Glutamatergic neuron (in vitro differentiated cells): ENCODE measurements at places on chromosomes 5 and 9.
A peak's percentile ranks its signal among the peaks of the same experiment; 100 is the strongest.

- no peak for DNase-seq
Observed at GRCh38 chr5:125470280-125470902, 724.0 kb upstream of the ZNF608 start.

DNA sequence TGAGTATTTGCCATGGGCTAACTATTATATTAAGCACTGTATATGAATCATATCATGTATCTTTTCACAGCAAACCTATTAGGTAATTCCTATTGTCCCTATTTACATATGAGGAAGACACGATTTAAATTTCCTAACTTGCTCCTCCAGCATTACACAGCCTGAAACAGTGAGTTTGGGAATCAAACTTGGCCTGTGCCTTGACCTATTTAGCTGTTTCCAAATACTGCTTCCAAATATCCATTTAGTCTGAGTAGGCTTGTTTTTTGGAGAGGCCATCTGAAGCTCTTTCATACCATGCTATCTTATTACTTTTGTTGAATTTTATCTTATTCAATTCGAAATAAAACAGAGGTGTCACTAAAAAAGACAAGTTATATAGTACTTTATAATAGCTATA lies 447.3 kb upstream of the MPDZ start:
- no peak for DNase-seq

- DNase-seq, result peak; percentile 55
Observed at GRCh38 chr9:131319486-131319885, 30.0 kb downstream of the PLPP7 start.

DNA sequence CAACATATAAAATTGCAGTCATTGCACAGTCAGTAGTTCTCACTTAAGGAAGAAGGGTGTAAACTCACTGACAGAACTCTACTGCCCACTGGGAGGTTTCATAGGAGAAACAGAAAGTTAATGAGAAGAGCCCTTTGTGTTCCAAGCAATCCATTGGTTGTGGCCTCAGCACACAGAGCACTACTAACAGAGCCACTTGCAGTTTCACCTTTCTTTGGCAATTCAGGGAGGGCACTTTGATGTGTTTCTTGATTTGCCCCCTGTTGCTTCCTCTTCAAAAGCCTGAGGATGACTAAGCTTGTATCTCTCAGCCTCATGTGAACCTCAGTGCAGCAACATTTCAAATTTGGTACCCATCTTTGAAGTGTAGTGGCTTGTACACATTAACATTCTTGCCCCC lies 409.4 kb downstream of the DMRTA1 start:
- no peak for DNase-seq

DNA sequence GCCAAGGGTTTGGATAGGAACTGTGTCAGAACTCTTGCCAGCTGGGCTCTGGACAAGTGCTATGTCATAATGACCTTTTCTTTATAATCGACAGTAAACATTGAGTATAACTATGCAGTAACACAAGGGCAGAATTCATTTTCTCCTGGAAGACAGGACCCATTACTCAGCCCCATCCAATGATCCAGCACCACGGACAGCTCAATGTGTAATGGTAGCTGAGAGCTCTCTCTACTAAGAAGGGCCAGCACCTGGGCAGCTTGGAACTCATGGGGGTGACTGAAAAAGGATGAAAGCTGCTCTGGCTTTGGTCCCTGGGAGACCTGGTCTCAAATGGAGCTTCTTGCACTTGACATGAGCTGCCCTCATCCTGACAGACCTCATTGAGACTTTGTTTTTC lies 347.8 kb downstream of the TRIM32 start:
- DNase-seq, result no peak

- no peak for DNase-seq
Observed at GRCh38 chr9:125829743-125830142, 82.6 kb downstream of the PBX3 start.

DNA sequence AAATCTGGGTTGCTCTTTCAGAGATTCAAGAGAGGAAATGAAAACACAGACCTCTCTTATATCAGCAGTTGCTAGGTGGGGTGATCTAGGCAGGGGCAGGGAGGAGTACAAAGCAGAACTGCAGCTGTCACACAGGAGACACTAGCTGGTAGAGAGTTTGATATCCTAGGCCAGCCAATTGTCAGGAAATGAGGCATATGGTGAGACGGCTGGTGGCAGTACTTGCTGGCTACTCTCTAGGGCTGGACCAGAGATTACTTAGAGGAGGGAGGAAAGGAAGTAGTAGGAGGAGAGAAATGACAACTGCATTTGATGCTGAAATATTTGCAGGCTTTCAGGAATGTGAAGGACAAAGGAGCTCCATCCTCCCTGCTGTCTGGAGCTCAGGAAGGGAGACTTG lies 113.8 kb downstream of the TRIM32 start:
- peak; percentile 58 for DNase-seq

DNA sequence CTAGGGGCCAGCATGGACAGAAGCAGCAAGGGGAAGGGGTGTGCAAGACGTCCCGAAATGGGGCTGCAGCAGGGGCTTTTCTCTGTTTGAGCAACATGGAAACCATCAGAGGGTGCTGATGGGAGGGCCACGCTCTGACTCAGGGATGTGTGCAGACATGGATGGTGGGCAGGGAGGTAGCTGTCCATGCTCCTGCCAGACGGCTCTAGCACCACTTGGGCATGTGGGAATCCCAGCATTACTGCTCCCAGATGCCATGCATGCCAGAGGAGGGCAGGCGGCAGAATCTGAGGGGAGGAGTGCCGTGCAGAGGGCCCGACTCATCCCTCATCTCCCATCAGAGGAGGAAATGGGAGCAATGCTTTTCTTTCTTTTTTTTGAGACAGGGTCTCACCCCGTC lies 45.6 kb upstream of the SLC25A51 start:
- no peak for DNase-seq

- DNase-seq, result no peak
Observed at GRCh38 chr5:181242031-181242451, 1.7 kb downstream of the RACK1 start.

GRCh38 chr5:172699423-172699822 lies 58.4 kb downstream of the NEURL1B start:
- DNase-seq, result no peak

- no peak for DNase-seq
Observed at GRCh38 chr5:173481821-173482220, 134.6 kb downstream of the BOD1 start.

GRCh38 chr5:17398431-17398830 lies 99.6 kb upstream of the TAF11L2 start:
- no peak for DNase-seq

GRCh38 chr5:135133698-135134515 lies 99.9 kb upstream of the PITX1 start:
- no peak for DNase-seq

DNA sequence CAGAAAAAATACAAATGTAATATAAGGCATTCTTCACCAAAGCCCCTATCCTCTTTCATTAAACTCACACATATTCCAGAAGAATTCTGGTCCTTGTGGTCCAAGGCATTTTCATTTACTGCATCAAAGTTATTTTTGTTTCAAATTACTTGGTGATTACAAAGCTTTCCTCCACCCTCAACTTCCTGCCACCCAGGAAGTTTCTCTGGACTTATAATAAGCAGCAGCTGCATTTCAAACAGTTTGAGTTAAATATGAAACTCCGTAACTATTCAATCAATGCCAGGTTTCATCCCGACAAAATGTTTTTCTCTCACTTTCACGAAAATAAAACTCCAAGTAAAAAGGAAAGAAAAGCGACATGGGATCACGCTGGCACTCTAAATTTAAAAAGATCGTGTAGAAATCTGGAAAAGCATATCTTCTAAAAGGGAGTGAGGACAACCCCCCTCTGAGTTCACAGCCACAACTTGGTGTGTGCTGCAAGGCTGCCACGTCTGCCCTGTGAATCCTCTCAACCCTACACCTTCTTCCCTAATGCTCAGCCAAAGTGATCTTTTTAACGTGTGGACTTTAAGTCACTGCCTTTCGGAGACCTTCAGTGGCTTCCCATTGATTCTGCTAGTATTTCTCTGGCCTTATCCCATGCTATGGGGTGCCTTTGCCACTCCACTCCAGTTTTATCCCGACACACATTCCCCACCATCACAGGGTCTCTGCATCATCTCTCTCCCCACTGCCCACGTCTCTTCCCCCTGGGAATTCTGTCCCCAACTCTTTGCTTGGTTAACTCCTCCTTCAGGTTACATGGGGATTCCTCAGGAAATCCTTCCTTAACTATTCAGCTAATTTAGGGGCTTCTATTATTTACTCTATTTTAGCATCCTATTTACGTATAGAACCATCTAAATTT lies 91.1 kb upstream of the CER1 start:
- DNase-seq, result no peak

DNA sequence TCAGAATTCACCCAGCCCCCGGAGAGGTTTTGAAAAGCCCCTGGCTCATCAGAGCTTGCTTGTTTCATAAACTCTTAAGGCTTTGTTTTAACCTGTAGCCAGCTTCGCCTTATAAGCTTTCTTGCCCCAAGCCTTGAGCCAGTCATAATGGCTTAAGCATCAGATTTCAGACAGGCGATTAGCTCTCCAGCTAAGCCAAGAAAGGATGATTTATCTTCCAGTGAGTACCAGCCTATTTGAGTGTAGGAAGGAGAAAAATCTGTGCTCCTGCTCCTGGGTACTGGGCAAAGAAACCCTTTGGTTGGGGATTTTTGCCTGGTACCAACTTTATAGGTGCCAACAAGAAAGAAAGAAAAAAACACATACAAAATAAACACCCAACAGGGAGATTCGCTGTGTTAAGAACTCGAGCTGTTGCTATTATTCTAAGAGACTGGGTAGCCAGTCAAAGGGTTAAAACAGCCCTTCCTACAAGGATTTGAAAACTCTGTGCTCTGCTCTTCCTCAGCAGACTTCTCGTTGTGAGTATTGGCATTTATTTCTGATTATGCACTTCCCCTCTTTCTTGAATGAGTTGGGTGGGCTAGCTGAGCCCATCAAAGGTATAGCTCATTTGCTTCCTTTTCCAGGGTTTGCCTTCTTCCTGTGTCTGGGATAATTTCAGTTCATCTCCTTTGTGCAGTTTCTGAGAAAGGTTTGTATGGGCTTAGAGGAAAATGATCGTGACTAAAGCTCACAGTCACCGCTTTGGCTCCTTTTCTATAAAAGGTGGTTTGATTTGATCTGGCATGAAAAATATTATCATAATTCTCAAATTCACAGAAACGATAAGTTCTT lies 157.2 kb upstream of the DMRT1 start:
- DNase-seq, result no peak

GRCh38 chr5:76331126-76331525 lies 72.0 kb upstream of the IQGAP2 start:
- DNase-seq, result no peak

- no peak for DNase-seq
Observed at GRCh38 chr5:73450672-73451223, 2.2 kb upstream of the FOXD1 start.

GRCh38 chr5:115336964-115337363 lies 40.5 kb upstream of the CCDC112 start:
- DNase-seq, result no peak

GRCh38 chr9:87534036-87534435 lies 36.4 kb downstream of the DAPK1 start:
- no peak for DNase-seq

GRCh38 chr5:160938532-160938931 lies 86.5 kb upstream of the ATP10B start:
- no peak for DNase-seq

GRCh38 chr5:76766746-76767145 lies 50.8 kb downstream of the F2R start:
- no peak for DNase-seq

- DNase-seq, result no peak
Observed at GRCh38 chr9:89464300-89464901, 33.5 kb downstream of the SEMA4D start.

DNA sequence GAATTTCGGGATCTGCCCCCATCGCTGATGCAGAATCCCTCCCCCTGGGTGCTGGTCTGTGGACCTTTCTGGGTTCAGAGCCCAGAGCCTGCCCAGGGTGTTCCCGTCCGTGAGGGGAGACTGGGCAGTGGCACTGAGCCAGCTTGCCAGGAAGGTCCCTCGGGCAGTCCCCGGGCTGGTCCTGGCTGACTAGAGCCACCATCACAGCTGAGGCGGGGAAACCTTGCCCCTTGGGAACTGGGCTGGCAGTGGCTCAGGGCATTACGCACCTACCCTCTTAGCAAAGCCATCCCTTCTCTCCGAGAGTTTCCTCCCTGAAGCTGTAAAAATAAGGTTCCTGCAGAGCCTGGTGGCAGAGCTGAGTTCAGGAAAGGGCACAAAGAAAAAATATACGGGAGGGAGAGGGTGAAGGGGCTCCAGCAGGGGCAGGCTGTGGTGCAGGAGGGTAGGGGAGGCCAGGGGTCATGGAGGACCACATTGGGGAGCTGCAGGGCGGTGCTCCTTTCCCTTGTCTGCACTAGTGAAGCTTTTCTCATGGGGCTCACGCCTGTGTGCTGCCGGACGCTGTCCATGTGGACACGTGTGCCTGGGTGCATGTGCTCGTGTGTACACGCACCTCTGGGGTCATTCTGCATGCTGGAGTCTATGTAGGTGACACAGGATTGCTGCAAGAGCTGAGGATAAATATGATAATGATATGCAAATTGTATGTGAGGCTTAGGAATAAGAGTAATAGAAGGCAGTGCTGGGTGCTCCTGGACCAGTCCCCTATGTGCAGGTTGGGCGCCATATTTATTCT lies 118.9 kb downstream of the LHX2 start:
- DNase-seq, result no peak

GRCh38 chr5:134063188-134063820 lies 51.2 kb upstream of the TCF7 start:
- peak; percentile 52 for DNase-seq

DNA sequence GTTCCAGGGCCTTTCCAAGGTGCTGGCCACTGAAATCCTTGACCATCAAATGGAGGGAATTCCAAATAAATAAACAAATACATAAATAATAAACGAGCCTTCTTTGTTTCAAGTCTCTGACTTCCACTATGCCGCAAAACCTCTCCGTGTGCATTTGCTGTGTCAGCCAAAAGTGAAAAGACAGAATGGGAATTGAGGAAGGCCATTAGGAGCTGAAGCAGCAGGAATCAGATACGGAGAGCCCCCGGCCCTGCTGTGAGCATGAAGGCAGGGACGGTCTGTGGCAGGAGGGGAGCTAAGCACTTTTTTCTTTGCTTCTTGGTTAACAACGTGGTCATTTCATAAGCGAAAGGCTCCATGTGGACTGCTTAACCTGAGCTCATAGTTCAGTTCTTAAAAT lies 26.1 kb downstream of the PLPPR1 start:
- peak; percentile 56 for DNase-seq

DNA sequence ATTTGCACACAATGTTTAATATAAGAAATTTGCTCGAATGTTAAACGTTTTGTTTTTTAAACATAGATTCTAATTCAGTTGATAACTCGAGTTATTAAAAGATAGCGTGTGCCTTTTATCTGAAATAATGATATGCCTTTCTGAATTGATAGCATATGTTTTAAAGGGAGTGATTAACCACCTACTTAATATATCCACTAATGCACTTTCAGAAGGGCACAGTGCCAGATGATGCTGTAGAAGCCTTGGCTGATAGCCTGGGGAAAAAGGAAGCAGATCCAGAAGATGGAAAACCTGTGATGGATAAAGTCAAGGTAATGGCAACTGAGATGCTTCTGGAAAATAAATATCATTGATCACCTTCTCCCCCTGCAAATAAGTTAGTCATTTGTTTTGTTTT lies 53.9 kb downstream of the ERAP1 start:
- DNase-seq, result no peak
